Kidney epithelial cell (primary cell): ENCODE measurements at places on chromosomes 16 and 17.

DNA sequence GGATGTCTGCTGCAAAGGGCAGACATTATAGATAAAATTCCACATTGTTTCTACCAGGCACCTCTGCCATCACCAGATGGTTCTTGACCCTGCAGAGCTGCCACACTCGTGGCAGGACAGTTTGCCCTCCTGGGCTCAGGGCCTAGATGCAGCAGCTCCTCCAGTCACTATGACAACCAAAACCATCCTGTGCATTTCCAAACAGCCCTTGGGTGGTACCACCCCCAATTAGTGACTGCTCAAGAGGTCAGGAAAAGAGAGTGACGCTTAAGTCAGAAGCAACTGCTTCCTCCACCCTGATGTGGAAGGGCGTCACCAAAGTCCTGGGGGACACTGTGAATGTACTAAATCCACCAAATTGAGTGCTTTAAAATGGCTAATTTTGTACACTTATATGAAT lies 109.2 kb downstream of the C16orf95 start:
- DNase-seq = no peak

- peak; percentile 50 for DNase-seq
These were observed 230.4 kb downstream of the PARN start for GRCh38 chr16:14399378-14400284.

DNA sequence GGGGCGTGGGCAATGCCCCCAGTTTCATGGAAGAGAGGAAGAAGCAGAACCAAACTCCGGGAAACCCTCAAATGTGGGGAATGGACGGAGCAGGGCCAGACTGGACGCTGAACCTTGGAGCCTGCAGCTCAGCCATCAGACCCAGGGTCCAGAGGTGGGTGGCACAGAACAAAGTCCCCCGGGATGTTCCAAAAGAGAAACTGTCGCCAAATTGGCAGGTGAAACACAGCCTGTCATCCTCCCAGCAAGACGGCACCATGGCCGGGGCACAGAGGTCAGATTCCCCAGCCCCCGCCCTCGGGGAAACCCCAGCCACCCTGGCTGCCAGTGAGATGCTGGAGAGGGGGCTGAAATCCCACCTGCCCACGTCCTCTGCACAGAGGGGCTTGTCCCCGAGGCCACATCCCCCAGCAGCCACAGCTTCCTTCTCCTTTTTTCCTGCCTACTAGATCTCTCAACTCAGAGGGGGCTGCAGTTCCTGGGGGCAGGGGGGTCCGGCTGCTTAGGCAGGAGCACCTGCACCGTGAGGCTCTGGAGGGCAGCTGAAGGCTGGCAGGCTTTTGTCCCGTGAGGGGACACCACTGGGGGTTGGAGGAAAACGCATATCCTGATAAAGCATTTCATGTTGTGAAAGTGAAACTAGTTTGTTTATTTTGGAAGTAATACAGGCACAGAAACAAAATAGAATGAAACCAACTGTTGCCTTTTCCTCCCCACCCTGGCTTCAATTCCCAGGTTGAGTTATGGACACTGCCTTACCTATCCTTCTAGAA lies 1.2 kb upstream of the SECTM1 start:
- DNase-seq = no peak

- DNase-seq = peak; percentile 4
These were observed 101.2 kb downstream of the ZNF423 start for GRCh38 chr16:49754495-49755312.

- DNase-seq = no peak
These were observed 100.6 kb downstream of the TANGO6 start for GRCh38 chr16:68943961-68944360.

GRCh38 chr17:65656390-65657250 lies 95.2 kb upstream of the AXIN2 start:
- DNase-seq = no peak
